ENCODE measurements at places on chromosomes 12 and 14.

- no peak for DNase-seq
Measured at GRCh38 chr12:3091382-3092241, 14.4 kb downstream of the TSPAN9 start.

DNA sequence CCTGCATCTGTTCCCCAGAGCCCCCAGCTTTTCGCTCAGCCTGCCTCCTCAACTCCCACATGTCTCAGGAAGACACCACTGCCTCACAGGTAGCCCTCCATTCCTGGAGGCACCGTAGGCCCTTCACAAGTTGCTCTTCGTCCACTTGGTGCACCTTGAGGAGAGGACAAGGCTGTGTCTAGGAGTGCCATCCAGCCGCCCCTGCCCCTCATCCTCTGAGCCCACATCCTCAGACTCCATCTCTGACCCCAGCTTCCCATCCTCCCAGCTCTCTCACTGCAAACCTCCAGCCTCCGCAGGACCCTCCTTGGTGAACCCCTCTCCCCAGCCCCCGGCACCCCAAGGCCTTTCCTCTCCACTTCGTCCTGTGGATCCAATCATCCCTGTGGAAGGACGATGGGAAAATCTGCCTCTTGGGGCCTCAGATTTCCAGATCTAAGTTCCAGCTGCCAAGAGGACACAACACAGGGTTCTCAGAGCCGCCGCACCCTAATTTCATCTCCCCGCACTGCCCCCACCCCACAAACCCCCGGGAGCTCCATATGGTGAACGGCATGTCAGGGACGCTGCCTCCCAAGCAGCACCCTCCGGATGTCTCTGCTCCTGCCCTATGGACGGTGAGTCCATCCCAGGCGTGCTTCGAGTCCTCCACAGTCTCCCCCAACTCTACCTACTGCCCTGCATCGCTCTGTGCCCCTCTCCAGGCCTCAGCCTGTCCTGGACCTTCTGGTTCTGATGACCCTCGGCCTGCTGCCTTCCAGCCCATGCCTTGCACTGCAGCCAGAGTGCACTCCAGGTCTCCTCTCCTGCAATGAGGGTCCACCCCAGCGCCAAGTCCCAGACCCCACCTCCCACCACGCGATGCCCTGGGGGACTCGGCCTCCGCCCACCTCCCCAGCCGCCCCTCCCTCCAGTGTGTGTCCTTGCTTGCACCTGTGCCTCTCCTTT lies 314.1 kb upstream of the DIO3 start:
- no peak for DNase-seq

GRCh38 chr14:104865631-104866441 lies 768 bp downstream of the CEP170B start:
- peak; percentile 53 for DNase-seq

GRCh38 chr14:52020161-52020714 lies 30.9 kb downstream of the RTRAF start:
- no peak for DNase-seq

DNA sequence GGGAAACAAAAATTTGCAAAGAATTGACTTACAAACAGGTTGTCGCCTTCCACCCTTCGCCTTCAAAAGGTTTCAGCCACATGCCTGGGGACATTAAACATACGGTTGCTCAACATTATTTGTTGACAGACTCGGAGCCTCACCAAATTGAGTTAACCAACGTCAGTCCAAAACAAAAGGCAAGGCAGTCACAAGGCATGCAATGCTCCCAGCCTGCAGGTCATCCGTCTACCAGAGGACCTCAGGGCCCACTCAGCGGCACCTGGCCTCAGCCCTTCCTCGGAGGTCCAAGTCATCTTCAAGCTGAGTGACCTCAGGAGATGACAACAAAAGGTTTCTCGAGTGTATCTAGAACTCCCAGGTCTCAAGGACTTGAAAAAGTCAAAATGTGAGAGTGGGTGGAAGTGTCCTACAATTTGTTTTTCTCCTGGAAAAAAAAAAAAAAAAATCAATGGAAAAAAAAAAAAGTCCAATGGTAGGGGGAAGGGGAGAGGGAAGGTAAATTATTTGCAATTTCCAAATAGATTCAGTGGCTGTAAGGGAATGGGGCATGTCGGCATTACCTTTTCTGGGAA lies 64.3 kb downstream of the KDM2B start:
- no peak for DNase-seq

- DNase-seq, result peak; percentile 22
Measured at GRCh38 chr12:94429633-94430032, 30.0 kb downstream of the CEP83 start.

DNA sequence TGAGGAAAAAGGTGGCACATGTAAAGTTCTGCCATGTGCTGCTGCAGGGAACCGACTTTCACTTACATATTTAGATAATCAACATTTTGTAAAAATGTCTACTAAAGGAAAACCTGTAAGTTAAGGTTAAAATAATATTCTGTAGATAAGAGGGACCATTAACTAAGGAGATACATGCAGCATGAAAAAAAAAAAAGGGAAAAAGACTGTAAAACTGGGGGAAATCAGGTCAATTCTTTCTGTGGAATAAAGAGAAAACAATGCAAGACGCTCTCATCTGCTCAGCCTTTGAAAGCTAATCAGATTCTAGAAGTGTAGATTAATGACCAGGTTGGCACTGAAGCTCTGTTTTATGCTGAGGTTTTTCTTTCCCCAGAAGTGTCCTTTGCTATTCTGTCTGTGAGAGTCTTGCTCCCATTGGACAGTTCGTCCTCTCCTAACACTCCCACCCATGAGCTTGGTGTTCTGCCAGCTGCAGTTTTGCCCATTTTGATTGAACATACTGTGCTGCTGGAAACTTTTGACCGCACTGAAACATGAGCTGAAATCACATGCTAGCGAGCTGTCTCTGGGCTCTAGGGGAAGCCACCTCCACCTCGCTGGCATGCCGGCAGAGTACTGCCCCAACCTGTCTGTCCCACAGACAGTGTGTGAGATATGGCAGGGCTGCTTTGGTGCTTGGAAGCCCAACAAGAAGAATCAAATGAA lies 39.7 kb downstream of the PPTC7 start:
- DNase-seq, result no peak

- DNase-seq, result no peak
Measured at GRCh38 chr12:75960086-75960910, 71.3 kb downstream of the PHLDA1 start.

DNA sequence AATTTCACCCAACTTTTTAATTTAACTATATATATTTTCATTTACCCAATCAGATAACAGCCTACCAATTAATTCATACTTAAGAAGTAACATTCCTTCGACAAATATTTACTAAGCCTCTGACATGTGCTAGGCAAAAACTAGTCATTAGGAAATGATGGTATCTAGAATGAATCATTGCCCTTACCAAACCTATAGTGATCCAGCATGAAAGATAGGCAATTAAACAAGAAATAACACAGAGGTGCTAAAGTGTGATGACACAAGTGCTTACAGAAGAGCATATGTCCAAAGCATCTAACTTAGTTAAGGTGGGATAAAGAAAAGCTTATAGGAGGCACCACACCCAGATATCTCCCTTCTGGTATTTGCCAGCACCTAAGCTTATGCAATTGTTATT lies 166.5 kb upstream of the RASSF8 start:
- no peak for DNase-seq

DNA sequence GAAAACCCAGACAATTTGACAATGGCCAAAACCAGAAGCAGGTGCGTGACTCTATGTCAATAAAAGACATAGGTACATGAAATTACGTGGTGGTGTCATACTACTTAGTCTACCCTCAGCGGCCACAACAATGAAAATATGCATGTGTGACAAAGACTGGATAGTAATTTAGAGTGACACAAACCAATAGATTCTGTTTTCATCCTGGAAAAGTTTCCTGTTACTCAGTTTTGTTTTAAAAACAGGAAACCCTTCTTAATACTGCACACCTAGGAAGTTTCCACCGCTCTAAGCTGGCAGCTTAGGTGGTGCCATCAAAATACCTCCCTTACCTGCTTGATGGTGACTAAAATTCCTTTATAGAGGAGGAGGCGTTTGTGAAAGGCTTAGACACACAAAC lies 15.1 kb downstream of the POU6F1 start:
- no peak for DNase-seq

DNA sequence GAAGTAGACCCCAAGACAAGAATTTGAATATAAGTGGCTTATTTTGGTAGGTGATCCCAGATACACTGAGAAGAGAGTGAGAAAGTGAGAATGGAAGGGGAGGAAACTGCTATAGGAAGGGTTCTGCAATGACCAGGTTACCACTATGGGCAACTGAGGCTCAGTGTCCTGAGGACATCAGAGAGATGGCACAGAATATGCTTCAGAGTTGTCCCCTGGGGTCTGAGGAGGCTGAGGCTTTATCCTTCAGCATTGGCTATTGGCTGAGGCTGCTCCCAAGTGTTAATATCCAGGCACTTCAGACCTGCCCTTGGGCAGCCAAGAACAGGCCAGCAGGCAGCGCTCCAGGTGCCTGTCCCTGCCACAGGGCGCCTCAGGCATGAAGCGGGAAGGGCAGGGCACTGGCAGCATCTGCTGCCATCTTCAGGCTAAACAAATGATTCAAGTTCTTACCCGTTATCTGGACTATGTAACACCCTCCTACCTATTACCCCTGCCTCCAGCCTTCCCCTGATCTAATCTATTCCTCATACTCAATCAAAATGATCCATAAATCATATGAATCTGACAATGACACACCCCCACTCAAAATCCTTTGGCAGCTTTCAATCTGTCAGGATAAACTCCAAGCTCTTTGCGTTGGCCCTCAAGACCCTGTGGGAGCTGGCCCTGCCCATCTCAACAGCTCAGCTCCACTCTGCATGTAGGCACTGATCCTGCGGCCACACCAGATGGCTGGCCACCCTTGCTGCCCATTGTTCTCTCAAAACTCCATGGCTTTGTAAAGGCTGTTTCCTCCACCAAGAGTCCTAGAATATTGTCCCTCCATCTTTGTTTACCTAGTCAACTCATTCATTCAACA lies 42.4 kb downstream of the CKAP4 start:
- DNase-seq, result no peak

GRCh38 chr12:42691991-42692557 lies 102.5 kb upstream of the PRICKLE1 start:
- DNase-seq, result no peak

GRCh38 chr14:45258073-45258472 lies 5.1 kb upstream of the MIS18BP1 start:
- DNase-seq, result no peak

GRCh38 chr14:55889124-55889523 lies 229.1 kb upstream of the PELI2 start:
- DNase-seq, result no peak

DNA sequence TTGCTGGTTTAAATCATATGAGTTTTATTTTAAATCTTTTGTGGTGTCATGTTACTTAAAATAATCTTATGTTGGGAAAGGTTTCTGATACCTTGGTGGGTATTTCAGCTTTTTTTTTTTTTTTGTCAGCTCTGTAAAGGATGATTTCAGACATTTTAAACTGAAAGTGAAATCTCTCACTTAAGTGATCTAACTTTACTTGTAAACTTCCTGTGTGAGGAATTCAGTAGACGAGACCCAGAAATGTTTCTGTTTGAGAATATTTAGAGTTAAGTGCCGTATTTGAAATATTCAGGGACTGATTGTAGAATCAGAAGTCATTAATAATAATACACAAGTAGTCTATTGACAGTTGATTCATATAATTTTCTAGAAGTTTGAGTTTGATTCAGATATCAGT lies 37.8 kb downstream of the PROX2 start:
- DNase-seq, result no peak

DNA sequence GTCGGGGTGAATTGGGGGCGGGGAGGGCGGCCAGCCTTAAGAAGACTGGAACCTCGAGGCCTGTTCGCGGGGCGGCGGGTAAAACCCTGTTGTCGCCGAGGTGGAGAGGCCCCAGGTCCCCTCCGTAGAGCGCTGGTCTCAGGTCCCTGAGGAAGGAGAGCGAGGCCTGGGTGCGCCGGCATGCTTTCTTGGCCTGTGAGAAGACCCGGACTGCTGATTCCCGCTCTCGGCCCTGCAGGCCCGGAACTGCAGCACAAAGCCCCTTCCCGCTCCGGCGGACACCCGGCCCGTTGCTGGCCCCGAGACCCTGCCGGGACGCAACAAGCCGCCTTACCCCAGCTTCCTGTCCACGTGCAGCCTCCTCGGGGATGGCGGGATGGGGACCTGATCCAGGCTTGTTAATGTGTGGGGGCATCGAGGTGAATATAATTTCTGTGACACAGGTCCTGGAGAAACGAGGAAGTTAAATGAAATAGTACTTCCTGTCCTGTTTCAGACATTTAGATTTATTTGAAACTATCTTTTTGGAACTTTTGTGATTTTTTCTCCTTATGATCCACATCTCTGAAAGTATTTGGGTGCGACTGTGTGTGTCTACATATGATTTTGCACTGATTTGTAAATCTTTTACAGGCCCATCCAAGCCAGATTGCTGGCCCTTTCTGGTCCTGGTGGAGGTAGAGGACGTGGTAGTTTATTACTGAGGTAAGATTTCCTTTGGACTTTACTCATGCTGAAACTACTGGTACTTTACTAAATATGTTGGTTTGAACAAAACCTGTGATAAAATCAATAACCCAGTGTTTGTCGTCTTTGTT lies 600 bp downstream of the PNN start:
- DNase-seq, result peak; percentile 45

- no peak for DNase-seq
Measured at GRCh38 chr14:31336646-31337045, 83.7 kb downstream of the HEATR5A start.

- DNase-seq, result no peak
Measured at GRCh38 chr12:26156201-26156871, 31.5 kb upstream of the BHLHE41 start.

DNA sequence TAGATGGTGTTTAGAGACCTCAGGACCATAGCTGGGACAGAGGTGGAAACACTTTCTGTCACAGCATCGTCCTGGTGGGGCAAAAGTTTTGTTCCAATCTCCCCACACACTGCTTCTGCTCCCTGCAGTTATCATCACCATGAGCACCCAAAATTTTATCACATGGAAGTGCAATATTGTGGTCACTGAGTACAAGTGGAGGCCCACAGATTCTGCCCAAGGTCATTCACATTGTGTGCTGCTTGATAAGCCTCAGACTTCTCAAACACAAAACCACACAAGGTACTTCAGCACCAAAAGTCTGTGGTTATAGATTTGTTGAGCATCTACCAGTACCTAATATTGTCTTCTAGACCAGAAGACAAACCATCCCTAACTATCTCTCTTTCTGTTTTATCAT lies 554 bp upstream of the KRT77 start:
- no peak for DNase-seq

DNA sequence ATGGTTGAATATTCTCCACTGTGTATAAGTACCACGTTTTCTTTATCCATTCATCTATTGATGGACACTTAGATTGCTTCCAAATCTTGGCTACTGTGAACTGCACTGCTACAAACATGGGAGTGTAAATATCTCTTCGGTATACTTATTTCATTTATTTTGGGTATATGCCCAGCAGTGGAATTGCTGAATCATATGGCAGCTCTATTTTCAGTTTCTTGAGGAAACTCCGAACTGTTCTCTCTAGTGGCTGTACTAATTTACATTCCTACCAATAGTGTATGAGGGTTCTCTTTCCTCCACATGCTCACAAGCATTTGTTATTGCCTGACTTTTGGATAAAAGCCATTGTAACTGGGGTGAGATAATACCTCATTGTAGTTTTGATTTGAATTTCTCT lies 623.1 kb upstream of the LRFN5 start:
- no peak for DNase-seq

All from activated CD8-positive, alpha-beta T cell treated with anti-CD3 and anti-CD28 coated beads for 36 hours (primary cell).